ENCODE measurements at places on chromosomes 6 and 20.

DNA sequence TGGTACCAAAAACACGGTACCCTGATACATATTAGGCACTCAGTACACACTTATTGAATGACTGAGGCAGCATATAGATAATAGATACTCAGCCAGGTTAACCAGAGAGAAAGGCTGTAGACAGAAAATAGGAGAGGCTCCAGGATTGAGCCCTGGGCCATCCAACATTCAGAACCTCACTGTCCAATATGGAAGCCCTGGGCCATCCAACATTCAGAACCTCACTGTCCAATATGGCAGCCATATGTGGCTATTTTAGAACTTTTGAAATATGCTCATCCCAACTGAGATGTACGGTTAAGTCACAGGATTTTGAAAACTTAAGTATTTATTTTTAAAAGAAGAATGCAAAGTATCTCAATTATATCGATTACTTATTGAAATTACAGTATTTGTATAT lies 142.5 kb upstream of the ID4 start:
- DNase-seq = no peak

DNA sequence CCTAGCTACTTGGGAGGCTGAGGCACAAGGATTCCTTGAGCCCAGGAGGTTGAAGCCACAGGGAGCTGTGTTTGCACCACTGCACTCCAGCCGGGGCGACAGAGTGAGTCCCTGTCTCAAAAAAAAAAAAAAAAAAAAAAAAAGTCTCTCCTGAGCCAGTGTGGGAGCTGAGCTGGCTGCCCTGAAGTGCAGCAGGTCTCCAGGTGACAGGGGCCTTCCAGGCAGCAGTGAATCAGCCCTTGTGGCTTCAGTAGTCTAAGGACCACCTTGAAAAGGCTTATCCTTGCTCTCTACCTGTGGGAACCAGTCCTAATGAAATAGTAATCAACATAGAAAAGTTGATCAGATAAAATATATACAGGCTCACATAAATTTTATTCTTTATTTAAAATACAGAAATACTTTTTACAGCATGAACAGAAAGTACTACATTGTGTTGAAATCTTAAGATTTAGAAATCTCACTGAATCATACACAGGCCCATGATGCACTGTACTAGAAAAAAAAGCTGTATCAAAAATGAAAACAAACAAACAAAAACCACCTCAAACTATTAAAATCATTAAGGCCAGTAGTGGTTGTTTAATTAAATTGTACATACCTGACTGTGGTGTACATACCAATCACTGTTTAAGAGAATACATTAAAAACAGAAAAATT lies 128.9 kb downstream of the SCML4 start:
- no peak for DNase-seq

GRCh38 chr6:109655761-109656262 lies 35.2 kb downstream of the AK9 start:
- no peak for DNase-seq

DNA sequence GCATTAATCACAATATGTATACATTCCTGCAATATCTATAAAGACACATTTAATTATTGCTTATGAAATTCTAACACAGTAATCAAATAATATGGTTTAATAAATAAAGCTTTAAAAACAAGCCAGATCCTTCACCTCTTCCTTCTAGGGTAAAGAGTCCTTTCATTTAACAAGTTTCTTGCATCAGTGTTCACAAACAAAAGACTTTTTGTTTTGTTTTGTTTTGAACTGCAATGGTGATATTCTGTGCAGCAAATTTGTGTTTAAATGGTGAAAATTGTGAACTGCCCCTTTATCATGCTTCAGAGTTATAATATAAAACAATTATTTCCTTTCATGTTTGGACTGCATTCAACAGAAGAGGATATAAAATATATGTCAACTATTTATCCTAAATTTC lies 177.3 kb downstream of the EPHA7 start:
- no peak for DNase-seq

DNA sequence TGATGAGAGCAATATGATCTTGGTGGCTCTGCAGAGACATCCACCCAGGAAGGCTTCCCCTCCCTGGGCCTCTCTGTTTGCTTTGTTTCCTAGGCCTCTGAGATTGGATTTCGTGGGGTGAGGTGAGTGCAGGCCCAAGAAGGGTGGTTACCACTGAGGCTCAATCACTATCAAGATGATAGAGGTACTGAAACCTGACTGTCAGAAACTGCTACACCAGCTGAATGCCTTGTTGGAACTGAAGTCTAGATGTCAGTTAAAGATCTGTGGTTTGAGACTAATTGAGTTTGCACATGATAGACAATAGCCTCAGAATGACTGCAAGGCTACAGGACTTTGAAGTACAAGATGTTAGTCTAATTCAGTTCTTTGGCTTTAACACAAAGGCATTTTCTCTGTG lies 15.2 kb downstream of the VNN1 start:
- DNase-seq = no peak

GRCh38 chr6:159169193-159169555 lies at the start of gene FNDC1:
TSS of gene FNDC1 (plus strand) at chr6:159169400. CDS start at chr6:159169597, 197 bp downstream.
- peak; percentile 35 for DNase-seq

GRCh38 chr6:42321976-42322375 lies 104.3 kb upstream of the MRPS10 start:
- DNase-seq = no peak

GRCh38 chr20:62021793-62022385 lies 43.8 kb downstream of the TAF4 start:
- no peak for DNase-seq

DNA sequence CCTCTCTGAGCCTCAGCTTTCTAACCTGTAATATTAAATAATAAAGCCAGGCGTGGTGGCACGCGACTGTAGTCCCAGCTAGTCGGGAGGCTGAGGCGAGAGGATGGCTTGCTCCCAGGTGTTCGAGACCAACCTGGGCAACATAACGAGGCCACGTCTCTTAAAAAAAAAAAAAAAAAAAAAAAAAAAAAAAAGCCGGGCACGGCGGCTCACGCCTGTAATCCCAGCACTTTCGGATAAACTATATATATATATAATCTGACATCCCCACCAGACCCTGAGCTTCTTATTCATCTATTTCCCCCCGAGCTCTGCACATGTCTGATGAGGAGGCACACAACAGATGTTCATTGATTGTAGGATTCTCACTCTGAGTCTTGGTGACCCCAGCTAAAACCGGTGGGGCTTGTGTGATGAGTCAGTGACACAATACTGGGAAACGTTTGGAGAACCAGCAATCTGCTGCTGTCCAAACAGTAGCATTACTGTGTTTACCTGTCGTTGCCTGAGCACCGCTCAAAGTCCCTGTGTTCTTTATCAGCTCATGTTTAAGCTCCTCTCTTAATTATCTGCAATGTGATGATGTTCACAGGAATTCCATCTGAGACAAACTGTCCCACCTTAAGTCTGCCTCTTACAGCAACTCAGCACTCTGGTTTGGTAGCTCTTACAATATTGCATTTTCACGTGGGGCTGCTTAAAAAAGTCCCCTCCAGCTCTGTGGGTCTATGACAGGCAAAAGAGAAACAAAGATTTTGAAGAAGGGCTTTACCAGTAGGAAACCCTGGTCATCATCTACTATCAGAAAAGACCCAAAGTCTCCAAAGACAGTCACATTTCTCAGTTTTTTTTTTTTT lies 1.0 kb upstream of the SPATA2 start:
- DNase-seq = no peak

DNA sequence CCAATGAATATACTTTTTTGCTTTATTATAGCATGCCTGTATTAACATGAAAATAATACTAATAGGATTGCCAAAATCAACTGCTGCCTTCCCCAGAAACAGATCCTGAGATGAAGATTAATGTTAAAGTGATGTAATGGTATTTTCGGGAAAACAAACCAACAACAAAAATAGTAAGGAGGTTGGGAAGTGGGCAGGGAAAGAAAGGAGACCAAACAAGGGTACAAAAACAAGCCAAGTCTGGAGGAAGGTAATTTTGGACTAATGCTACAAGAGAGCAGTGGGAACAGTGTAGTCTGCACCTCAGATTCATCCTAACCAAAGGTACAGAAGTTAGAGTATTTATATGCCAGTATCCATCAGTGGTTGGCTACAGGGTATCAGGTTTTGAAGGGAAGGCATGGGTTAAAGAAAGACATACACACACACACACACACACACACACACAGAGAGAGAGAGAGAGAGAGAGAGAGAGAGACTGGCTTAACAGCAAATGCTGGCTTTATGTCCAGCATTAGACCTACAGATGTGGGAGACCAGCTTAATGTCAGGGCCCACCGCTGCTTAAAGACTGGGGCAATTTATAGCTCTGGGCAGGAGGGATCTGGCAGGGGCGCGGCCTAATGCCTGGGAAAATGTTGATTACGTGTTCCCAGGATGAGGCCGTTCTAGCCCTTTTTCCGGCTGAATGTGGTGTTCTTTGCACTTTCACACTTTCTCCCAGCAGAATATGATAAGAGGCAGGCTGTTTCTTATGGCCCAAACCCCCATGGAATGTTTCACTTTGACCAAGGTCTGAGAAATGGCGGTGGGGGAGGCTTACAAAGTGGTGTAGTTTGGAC lies 3.8 kb upstream of the SLC17A1 start:
- no peak for DNase-seq

- no peak for DNase-seq
Observed at GRCh38 chr6:131213501-131213990, 78.3 kb downstream of the AKAP7 start.

- DNase-seq = no peak
Observed at GRCh38 chr6:159256128-159256527, 86.9 kb downstream of the FNDC1 start.

- DNase-seq = no peak
Observed at GRCh38 chr6:24775520-24776058, 852 bp downstream of the GMNN start.

DNA sequence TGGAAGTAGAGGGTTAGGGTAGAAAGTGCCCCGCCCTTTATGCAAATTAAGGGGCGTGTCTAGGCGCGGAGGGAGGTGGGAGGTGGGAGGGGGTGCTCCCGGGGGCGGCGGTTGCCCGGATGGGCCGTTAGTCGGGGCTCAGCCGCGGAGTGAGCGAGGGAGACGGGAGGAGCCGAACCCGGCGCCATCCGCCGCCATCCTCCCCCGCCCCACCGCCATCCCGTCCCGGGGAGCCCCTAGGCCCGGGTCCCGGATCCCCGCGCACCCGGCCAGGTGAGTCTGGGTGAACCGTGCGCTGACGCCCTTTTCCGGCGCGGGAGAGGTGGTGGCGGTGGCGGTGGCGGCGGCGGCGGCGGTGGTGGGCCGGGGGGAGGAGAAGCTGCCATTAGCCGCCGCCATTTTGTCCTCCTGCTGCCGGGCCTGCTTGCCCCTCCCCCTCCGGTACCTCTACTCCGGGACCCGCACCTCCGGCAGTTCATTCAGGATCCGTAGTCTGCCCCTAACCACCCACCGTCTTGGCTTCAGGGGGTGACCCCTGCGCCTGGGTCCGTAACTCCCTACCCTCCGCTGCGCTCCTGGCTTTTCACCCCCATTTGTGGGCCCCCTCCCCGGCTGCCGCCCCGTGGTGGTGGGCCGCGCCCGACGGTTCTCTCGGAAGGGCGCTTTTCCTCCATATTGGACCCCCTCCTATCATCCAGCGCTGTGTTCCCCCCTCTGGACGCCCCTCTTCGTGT lies at the start of gene PRRC2A:
PRRC2A (plus strand) TSS at position 130 of the 734 bp plus-strand sequence. CDS start 2,075 bp downstream, outside the sequence.
- DNase-seq = no peak

DNA sequence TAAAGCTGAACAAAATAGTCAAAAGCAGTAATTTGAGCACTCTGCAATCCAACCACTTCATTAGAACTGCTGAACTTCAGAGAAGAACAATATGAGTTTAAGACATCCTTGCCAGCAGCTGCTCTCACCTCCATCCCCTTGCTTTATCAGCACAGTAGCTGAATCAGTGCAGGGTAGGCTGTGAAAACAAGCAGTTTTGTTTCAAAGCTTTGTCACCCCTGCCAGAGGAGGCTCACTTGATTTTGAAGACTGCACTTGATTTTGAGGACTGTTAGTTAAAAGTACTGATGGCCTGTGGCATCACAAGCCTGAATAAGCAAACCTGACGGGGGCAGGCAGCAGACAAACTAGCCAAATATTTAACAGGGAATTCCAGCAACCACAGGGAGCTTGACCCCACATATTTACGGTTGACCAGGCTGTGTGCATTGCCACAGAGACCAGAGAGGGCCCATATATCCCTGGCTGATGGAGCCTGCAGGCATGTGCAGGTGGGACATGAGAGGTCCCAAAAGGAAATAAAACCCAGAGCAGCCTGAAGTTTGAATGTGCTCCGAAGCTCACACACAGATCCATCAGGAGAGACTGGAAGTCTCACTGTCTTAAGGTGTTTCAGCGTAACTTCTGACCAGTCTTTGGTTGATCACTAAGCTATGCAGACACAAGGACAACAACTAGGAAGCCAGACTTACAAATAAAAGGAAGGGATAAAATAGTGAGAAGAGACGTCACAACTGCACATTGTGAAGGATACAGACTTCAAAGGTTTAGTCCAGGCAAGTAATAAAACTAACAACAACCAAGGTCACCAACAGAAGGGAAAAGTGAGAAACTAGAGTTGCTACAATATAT lies 97.4 kb downstream of the PDSS2 start:
- DNase-seq = no peak

DNA sequence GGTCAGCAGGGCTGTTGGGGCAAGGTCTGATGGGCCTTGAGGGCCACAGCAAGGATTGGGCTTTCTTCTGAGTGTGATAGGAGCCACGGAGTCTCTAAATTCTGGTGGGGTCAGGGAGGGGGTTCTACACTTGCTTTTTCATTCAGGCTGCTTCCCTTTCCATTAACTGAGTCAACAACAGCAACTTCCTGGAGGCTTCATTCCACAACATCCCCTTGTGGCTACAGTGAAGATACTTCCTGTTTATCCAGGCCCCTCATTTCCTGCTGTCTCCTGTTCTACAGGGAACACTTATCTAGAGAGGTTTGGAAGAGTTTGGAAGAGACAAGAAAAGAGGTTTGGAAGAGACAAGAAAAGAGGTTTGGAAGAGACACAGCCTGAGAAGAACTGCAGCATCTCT lies 144.8 kb upstream of the ENPP5 start:
- DNase-seq = no peak

DNA sequence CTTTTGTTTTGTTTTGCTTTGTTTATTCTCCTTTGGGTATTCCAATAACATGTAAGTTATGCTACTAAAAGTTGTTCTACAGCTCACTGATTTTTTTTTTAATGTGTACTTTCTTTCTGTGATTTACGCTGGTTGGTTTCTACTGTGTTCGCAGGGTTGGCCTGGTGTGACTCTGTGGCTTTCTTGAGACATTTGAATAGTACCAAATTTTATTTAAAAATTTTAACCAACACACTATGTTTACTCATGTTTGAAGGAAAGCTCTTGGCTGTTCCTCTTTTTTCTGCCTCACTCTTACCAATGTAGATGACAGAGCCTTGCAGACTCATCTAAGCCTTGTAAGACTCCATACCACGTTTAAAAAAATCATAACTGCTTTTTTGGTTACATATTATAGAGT lies 1784.9 kb upstream of the DEFB115 start:
- DNase-seq = no peak

DNA sequence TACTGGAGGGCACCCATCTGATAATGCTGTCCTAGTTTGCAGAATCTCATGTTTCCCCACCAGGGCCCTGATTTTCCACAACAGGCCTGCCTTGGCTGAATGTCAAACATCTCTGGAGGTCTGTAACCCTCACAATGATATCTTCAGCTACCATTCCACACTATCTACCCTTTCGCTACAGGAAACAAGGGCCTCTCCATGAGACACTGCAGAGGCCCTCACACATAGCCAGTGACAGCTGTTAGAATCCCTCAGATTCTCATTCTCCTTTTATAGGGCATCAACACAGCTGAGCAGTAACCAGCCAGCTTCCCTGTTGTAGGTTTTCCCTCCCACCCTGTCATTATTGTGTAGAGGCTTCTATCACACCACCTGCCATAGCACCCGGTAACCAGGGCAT lies 29.6 kb upstream of the MICB start:
- DNase-seq = no peak
